Coronary artery (tissue), 2 donors: ENCODE measurements at places on chromosomes 16 and 17.
A peak's percentile ranks its signal among the peaks of the same experiment; 100 is the strongest.

DNA sequence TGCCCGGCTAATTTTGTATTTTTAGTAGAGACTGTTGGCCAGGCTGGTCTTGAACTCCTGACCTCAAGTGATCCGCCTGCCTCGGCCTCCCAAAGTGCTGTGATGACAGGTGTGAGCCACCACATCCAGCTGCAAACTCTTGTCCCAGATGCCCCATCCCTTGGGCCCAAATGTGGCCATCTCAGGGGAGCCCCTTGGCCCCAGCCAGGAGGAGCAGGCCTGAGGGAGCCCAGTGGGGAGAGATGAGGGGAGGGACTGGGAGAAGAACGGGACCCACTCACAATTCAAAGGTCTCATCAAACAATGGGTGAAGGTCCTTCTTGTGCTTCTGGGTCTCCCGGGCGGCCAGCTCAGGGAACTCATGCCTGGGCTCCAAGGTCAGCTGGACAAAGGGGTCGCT lies 14.5 kb downstream of the UNC13D start:
- DNase-seq, result no peak

GRCh38 chr17:57130708-57131461 lies 45.8 kb downstream of the AKAP1 start:
- DNase-seq, result no peak

DNA sequence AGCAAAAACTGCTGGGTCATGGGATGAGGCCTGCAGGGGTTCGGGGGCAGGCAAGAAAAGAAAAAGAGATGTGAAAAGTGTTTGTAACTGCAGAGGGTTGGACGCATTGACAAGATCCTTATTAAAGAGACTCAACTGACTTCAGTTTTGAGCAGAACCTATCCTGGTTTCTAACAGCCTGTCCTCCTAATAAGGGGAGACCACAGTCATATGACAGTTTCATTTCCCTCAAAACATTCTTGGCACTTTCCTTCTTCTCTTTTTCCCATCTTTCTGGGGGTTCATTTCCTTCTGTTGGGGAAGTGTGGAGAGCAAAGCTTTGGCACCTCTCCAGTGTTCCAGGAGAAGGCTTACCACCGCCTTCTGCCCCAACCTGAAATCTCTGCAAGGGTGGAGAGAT lies 118.5 kb downstream of the MAF start:
- no peak for DNase-seq

GRCh38 chr16:29848420-29849297 lies 14.4 kb downstream of the CDIPT start:
- DNase-seq, result no peak

- no peak for DNase-seq
These were observed 29.9 kb downstream of the YPEL2 start for GRCh38 chr17:59361386-59361785.

- DNase-seq, result no peak
These were observed 15.8 kb downstream of the SHISA9 start for GRCh38 chr16:12917246-12917645.

GRCh38 chr17:11082559-11082958 lies 158.5 kb upstream of the SHISA6 start:
- no peak for DNase-seq

GRCh38 chr16:84237994-84238750 lies 1.6 kb downstream of the KCNG4 start:
- DNase-seq, result no peak

- DNase-seq, result no peak
These were observed 4.8 kb downstream of the ABCA10 start for GRCh38 chr17:69223809-69224208.

DNA sequence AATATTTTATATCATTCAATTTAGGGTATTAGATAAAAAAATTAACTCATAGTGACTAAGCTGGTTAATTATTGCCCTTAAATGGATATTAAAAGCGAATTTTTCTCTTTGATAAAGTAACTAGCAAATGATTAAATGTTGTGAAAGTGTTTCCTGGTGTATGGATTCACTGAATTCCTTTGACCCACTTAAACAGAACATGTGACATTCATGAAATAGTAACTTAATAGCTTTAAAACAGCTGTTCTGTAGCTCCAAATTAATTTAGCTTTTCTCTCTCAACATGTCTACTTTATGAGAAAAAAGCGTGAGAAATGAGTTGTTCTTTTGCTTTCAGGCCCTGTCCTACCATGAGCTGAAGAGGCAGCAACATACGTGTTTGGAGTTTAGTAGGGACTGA lies 36.4 kb upstream of the APPBP2 start:
- DNase-seq, result no peak

GRCh38 chr17:33127706-33128105 lies 136.1 kb downstream of the SPACA3 start:
- no peak for DNase-seq

DNA sequence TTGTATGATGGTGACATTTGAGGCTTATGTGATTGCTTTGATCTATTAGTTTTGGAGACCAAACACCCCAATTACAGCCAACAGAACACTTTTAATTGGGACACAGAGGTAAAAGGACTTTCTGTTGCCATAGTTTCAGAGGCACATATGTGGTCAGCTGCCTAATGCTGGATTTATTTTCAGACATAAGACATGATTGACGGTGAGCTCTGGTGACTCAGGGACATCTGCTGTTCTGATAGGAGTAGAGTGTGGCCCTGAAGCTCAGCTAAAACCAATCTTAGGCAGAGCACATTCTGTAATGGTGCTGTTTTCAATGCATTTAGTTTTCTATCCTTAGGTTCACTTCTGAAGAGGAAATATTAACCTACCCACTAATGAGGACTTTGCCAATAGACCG lies 247.1 kb downstream of the UTP18 start:
- DNase-seq, result no peak

- no peak for DNase-seq
These were observed 6.2 kb downstream of the ZNF843 start for GRCh38 chr16:31436221-31437045.

DNA sequence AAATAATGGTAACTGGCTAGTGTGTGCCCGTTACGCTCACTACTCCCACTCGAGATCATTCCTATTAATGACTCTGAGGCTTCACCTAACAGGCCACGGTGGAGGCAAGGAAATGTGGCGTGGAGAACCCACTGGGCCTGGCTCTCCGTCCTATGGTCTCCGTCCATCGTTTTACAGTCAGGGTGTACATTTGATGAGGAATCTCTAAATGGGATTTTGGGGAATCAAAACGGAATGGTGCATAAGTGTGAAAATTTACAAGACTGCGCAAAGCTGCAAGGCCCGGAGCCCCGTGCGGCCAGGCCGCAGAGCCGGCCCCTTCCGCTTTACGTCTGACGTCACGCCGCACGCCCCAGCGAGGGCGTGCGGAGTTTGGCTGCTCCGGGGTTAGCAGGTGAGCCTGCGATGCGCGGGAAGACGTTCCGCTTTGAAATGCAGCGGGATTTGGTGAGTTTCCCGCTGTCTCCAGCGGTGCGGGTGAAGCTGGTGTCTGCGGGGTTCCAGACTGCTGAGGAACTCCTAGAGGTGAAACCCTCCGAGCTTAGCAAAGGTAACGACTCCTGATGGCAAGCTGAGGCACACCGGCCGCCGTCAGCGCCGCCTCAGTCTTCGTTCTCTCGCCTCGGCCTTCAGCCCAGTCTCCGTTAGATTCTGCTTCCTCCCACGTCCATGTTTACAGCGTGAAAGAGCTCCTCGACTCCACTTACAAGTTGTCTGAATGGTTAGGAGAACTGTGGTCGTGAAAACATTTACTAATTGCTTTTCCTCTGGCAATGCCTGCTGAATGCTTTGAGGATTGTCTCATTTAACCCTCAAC lies at the start of gene RAD51C:
TSS of gene RAD51C (plus strand) at position 364 of the 817 bp plus-strand sequence. CDS start at position 406, 42 bp downstream.
- peak; percentile 81 for DNase-seq

GRCh38 chr16:53085369-53085843 lies 30.6 kb downstream of the CHD9 start:
- no peak for DNase-seq

DNA sequence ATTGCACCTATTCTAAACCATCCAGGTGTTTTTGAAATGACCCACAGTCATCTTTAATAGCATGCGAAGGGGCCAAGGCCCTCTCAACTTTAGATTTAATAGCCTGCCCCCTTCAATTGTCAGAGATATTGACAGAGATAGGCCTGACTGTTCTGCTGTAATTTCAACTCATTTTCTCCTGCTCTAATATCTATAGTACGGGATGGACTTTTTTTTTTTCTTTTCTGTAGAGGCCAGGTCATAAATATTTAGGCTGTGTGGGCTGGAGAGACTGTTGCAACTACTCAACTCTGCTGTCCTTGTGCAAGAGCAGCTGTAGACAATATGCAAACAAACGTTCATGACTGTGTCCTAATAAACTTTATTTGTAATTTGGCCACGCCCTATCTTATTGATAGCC lies 24.7 kb upstream of the KRT20 start:
- DNase-seq, result no peak

DNA sequence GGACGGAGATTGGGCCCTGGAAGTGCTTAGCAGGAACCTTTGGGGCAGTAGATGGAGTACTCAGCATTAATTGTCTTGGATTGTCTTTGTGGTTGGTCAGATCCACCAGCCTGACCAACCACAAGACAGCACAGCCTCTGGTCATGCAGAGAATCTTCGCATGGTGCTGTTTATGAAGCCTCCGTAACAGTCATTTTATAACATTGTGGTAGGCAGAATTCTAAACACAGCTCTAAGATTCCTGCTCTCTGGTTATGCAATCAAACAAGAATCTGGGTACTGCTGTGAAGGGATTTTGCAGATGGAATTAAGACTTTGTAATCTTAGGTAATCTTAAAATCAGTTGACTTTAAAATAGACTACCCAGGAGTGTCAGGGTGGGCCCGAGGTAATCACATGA lies 312.2 kb upstream of the GOT2 start:
- no peak for DNase-seq

- DNase-seq, result no peak
These were observed 328.3 kb downstream of the FOXL1 start for GRCh38 chr16:86906623-86907022.

DNA sequence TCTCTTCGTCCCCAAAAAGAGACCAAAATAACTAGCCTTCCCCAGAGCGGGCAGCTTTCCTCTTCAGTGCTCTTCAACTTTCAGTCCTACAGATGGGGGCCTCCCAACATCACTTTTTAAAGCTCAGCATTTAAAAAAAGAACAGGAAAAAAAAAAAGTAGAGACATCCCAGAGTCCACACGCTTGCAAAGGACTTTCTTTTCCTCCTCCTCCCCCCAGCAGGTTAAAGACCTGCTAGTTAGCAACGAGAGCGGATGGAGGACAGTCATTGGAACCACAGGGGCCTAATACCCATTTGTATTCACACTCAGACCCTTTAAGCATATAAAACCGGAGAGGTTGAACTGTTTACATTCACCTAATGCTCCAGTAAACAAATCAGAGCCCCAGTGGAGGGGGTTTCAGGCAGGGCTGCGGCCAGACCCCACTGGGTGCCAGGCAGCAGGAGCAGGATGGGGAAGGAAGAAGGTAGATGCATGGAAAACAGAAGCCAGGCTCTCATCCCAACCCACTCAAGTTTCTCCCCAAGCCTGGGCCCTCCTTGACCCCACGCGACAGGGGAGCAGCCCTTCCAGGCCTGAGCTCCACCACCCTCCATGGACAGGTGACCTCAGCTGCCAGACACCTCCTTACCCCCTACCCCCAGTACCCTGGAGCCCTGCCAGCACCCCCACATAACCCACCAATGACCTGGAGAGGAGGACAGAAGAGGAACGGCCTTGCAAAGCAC lies 15.2 kb downstream of the ZFHX3 start:
- no peak for DNase-seq

GRCh38 chr17:66492080-66492479 lies 189.7 kb downstream of the PRKCA start:
- no peak for DNase-seq

DNA sequence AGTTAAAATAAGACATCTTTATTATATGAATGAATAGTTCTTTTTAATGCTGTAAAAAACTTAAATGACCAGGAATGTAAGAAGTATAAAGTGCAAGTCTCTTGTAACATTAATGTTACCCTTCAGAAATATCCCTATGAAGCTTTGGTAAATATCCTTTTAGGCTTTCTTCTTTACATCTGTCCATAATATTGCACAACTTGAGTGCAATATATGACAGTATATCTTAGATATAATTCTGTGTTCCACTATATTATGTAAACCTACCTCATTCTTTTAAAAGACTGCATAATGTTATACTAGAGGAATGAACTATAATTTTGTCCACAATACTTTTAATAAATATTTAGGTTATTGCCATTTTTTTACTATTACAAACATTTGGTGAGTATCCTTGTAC lies 81.1 kb downstream of the EFCAB13 start:
- no peak for DNase-seq

- no peak for DNase-seq
These were observed 260.8 kb upstream of the PSMD7 start for GRCh38 chr16:74035816-74036215.

DNA sequence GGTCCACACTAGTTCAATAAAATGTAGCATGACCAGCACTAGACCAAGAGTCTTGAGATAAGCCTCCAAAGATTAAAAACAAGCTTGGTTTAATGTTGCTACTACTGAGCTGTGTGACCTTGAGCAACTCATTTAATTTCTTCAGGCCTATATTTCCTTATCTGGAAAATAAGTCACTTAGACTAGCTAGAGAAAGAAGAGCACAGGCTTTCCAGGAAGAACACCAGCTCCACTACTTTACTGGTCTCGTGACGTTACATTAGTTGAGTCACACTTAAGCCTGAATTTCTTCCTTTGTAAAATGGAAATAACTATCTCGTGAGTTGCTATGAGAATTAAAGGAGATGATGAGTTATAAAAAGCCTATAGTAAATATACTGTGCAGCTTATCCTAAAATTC lies 5.4 kb downstream of the HELZ start:
- DNase-seq, result no peak

DNA sequence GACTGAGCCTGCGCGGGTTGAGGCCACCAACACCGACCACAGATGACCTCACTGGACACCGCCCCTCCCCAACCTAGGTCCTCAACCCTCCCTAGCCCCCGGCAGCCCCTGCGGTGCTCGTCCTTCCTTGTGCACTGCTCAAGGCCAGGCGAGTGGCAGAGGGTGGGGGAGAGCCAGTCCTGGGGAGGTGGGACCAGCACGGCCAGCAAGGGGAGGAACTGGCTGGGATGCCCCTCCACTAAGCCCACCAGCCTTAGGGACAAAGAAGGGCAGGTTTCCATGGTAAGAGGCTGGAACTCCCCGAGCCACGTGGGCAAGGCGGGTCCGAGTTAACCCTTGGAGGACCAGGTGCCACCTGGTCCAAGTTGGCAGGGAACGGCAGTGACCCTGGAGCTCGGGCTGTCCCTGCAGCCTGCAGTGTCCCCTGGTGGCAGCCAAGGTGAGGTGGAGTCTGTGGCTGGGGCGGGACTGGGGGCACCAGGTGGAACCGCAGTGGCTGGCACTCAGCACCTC lies 9.2 kb downstream of the FSCN2 start:
- no peak for DNase-seq
